ENCODE measurements at places on chromosomes 5 and 9.

GRCh38 chr5:90548069-90548593 lies 10.5 kb upstream of the ADGRV1 start:
- no peak for DNase-seq

- no peak for DNase-seq
Observed at GRCh38 chr9:136855461-136856078, 3.4 kb downstream of the MAMDC4 start.

GRCh38 chr9:97109194-97109811 lies 70.4 kb upstream of the CTSV start:
- DNase-seq: no peak

- no peak for DNase-seq
Observed at GRCh38 chr5:18745042-18745987, 1111.1 kb downstream of the TAF11L14 start.

GRCh38 chr5:149636191-149636860 lies 55.0 kb downstream of the ARHGEF37 start:
- DNase-seq: no peak

DNA sequence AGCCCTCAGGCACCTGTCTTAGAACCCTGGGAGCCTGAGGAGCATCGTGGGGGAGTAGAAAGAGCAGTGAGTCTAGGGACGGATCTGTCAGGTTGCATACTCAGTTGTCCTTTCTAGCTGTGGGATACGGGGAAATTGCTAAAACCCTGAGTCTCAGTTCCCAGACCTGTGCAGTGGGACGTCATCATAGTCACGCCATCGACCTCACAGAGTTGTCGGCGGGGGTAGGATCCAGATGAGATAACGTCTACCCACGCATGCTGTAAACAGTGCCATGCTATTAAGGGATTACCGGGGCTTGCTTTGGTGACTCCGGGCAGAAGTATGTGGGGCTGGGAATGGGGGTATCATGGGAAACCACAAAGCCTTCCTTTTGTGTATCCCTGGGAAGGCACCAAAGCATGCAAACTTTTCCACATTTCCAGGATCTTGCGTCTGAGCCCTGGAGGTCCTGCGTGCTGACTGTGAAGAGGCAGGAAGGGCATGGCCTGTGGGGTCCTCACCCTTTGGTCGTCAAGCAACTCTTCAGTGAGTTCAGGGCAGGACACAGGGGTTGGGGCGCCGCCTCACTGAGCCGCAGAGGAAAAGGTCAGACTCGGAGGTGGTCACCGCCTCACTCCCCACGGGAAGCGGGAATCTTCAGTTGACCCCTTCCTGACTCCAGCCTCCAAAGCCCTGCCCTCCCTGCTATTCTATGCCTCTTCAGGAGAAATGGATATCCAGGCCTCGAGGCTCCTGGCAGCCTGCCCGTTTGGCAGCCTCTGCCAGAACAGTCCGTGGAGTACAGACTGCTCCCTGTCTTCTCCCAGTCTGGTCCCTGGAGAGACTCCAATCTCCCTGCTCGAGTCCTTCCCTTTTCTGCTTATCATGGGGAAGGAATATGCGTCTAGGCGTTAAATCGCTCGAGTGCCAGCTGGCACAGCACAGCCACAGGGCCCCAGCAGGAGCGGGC lies 186.8 kb upstream of the KLF9 start:
- DNase-seq: no peak

DNA sequence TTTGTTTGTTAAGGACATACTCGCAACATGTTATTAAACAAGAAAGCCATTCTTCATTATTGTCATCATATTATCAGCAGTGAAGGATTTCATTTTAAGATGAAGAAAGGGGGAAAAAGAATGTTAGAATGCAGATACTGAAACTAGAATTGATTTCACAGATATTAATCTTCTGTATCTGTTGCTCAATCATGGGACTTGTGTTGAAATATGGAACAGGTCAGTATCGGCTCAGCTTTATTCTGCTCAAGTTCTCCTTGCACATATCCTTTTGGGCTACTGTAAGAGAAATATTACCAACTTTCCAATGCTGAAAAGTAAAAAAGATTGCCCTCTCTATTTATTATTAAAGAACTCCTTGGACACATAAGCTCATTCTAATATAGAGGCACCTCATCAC lies 13.8 kb upstream of the ANXA1 start:
- DNase-seq: no peak

DNA sequence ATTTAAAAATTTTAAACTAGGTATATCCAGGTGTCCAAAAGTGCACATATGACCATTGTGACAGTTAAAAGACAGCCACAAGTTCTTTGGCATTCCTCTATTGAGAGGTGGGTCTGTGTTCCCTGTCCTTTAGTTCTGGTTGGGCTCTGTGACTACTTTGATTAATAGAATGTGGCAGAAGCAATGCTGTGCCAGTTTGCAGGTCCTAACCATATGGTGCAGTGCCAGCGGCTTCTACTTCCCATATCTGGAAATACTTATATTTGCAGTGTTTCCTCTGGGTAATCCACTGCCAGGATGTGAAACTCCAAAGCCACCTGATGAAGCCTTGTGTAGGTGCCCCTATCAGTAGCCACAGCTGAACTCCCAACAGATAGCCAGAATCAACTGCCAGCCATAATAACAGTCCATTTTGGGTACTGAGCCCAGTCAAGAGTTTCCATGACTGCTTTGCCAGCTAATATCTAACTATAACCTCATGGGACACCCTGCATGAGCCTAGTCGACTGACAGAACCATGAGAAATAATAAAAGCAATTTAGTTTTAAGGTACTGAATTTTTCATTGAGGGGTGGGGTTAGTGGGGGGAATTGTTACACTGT lies 361.0 kb upstream of the SEMA6A start:
- no peak for DNase-seq

Data from stimulated activated CD8-positive, alpha-beta memory T cell treated with anti-CD3 and anti-CD28 coated beads, Interleukin-4, amount 100 ng/mL, for 4 hours (primary cell).